ENCODE measurements at places on chromosomes 12 and 14.

DNA sequence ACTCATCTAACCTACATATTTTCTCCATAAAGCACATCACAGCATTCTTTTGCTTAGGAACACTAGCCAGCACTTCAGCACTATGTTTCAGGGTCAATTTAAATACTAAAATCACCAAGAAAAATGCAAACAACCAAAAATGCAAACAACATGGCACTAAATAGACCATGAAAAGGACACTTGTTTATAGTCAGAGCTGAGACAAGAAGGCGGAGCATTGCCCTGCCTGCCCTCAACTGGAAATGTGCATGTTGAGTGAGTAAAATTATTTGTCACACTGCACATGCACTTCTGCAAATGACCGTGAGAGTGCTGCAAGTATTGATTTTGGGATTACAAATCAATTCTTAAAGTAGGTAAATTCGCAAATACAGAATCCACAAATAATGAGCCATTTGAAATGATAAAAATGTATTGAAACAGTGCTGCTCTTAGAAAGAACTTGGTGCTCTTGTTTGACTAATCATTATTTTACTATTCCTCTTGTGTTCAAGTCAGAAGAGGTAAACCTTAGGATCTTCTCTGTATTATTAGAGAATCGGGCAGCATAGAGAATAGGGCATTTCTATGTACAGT, 34.8 kb downstream of the CFAP251 start:
- DNase-seq: no peak

GRCh38 chr14:49641697-49642129, 6.7 kb upstream of the DNAAF2 start:
- no peak for DNase-seq

DNA sequence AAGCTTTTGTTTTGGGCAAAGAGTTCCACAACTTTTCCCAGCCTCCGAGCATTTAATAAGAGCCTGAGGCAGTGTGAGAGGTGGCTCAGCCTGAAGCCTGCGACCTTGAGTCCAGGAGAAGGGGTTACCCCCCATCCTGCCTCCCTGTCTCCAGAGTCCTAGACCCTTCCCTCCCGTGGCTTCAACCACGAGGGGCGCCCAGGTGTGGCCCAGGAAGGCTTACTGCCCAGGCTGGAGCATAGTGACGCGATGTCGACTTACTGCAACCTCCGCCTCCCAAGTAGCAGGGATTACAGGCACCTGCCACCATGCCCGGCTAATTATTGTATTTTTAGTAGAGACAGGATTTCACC, 641 bp downstream of the LRRC43 start:
- DNase-seq: no peak

- DNase-seq: no peak
These were observed 279.7 kb upstream of the SOX5 start for GRCh38 chr12:24229031-24229700.

DNA sequence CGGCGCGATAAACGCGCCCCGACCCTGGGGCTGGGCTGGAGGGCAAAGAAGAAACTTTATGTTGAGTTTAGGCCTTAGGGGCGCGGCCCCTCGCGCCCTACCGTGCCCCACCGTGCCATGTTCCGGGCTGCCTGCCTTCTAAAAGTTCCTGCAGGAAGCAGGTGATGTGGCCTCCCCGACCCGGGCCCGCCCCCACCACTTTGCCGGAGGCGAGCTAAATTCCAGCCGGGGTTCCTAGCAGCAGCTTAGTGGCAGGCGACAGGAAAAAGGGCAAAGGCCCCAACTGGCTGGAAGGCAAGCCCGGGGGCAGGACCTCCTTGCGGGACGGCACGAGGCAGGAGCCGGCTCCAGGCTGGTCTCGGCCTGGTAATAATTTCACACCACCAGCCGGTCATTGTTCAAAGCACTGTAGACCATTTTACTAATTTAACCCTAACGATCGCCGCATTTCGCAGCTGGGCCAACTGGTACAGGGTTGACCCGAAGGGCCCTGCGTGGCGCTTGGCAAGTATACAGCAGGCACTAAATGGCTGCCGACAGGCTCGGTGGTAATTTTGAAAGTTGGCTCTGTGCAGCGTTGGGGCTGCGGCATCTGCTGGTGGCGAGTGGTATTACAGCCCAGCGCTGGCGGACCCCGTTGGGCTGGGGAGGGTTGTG, 895 bp upstream of the CCDC88C start:
- DNase-seq: no peak

Data from AG04450 (cell line).